CD4-positive, alpha-beta T cell treated with Interleukin-21 for 1 hour (primary cell): ENCODE measurements at places on chromosomes 2 and 18.

GRCh38 chr2:226763320-226763719 lies 36.3 kb downstream of the IRS1 start:
- no peak for DNase-seq

DNA sequence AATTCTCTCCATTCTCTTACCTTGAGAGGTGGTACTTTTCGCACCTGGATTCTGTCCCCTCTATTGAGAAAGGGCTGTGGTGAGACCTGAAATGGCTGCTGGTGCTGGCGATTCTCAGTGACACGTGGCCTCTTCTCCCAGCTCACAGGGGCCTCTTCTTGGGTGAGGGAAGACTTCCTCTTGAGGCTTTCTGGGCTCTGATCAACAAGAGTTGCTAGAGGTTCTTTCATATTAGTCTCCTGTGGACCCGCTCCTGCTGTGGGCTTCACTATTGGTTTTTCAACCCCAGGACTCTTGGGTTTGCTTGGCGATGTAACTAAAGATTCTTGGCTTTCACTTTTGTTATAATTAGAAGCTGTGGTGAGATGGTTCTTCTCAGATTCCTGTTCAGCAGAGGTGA lies 76.3 kb upstream of the DTNB start:
- DNase-seq = no peak

GRCh38 chr2:148447877-148448276 lies 196.7 kb upstream of the EPC2 start:
- no peak for DNase-seq

- no peak for DNase-seq
Measured at GRCh38 chr2:102206666-102207341, 20.0 kb downstream of the IL1RL2 start.

DNA sequence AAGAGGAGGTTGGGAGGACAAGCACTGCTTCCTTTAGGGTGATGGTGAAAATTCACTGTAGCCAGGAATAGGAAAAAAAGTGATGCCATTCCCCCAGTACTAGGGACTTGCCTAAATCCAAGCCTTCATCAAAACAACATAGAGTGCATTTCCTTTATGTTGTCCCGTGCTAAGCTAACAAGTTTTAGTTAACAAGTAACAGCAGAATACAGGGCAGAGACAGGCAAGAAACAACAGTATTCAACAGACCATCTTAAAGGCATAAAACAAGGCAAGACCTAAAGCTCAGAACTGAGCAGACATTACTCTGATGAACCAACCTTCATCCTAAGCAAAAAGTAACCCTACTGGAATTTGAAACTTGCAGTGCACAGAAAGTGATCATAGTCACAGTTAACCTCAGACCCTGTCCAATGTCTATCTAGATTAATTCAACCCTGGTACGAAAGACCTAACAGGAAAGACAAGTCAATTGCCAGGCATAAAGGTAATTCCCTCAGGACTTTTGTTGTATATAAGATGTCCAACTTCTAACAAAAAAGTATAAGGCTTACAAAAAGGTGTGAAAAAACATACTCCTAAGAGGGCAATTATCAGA lies 34.4 kb upstream of the GALNT1 start:
- no peak for DNase-seq

- DNase-seq = no peak
Measured at GRCh38 chr2:220446106-220446712, 818.8 kb downstream of the SLC4A3 start.

DNA sequence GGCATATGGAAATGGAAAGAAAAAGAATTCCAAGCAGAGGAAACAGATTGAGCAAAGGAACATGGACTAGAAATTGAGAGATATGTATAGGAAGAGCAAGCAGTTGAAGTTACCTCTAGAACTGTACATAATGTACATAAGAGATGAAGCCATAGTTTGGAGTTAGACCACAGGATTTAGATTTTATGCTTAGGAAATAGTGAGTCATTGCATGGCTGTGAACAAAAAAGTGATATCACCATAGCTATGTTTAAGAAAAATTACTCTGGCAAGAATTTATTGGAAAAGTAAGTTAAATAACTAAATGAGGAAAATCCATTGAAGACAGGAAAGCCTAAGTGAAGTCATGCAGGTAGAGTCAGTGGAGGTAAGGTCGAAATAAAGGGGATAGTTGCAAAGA lies 99.4 kb upstream of the GALNT5 start:
- no peak for DNase-seq
